ENCODE measurements at places on chromosomes 11 and 22.
A peak's percentile ranks its signal among the peaks of the same experiment; 100 is the strongest.

DNA sequence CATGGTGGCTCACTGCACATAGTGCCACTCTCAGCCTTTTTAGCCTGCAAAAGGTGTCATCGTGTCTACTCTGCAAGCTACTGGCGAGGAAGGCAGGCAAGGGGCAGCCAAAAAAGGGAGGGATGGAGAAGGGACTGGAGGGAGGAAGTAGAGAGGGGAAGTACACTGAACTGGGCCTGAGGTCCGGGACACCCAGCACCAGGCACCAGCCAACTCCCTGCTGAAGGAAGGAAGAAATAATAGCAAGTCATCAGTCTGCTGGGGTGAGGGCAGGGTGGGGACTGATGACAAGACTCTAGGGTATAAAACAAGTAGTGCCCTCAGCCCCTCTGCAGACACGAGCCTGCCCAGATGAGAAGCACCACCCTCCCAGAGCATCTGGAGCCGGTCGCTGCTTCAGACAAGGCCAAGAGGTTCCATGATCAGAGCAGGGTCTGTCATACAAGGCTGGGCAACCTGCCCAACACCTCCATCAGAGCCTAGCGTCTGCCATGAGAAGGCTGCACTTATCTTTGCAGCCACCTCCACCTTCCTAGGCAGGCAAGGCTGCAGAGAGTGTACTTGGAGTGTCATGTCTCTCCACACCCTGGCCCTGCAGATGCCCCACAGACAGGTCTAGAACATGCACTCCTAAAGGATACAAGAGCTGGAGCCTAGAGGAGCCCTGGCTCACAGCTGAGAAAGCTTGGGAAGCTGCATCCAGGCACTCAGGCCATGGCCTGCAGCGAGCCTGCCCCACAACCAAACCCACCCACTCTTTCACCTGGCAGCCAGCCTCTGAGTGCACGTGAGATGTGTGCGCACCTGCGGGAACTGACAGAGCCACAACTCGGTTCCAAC, 9.0 kb upstream of the COMT start:
- peak; percentile 83 for DNase-seq

DNA sequence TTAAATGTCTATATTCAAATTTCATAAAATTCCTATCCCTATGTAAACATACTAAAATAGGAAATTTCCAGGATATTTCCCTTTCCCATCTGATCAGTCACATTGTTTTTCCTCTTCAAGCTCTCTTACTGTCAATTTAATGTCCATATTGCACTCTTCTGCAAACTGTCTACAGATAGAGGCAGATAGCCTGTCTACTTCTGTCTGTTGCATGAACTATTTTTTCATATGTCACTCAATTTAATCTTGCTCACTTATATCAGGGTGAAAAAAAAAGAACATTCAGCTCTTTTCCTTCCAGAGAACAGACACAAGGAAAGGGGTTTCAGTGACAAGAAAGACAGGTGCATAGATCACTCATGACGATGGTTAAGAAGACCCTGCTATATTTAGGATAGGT, 1013.9 kb upstream of the CCDC90B start:
- DNase-seq, result no peak

- peak; percentile 25 for DNase-seq
Measured at GRCh38 chr11:22304337-22304961, 33.7 kb upstream of the SLC17A6 start.

DNA sequence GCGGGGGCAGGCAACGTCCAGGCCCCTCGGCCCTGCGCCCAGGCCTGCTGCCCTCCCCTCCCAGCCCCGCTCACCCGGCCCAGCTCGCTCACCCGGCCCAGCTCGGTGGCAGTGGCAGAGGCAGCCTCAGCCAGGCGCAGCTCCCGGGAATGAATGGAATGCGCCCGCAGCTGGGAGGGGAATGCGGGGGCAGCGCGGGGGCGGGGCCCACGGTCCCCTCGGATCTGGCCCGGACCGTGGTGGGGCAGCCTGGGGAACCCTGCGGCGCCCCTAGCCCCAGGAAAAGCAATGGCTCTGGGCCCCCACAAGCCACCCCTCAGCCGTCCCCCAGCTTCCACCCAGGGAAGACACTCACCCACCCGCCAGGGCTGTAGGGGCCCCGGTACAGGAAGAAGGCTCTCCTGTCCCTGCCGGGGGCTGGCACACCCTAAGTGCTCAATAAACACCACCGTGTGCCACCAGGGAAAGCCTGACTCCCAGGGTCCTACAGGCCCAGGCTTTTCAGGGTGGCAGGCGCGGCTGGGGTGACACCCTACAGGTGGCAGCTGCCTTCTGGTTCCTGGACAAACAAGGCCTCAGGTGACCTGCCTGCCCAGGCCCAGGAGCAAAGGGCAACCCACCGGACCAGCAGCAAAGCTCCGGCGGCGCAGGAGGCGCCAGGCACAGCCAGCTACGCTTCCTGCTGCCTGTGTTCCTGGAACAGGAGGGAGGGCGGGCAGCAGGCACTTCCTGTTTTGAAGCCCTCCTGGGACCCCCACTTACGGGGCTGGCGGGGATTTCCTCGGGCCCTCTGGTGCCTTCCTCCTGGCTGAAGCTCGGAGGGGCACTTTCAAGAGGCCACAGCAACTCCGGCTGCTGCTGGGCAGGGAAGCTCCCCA, 13.8 kb downstream of the PLXNB2 start:
- no peak for DNase-seq

DNA sequence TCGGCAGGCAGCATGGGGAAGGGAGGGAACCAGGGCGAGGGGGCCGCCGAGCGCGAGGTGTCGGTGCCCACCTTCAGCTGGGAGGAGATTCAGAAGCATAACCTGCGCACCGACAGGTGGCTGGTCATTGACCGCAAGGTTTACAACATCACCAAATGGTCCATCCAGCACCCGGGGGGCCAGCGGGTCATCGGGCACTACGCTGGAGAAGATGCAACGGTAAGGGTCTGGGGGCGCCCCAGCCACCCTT, 204 bp downstream of the FADS2 start:
- no peak for DNase-seq

- no peak for DNase-seq
Measured at GRCh38 chr11:75204012-75204674, 36.4 kb upstream of the TPBGL start.

DNA sequence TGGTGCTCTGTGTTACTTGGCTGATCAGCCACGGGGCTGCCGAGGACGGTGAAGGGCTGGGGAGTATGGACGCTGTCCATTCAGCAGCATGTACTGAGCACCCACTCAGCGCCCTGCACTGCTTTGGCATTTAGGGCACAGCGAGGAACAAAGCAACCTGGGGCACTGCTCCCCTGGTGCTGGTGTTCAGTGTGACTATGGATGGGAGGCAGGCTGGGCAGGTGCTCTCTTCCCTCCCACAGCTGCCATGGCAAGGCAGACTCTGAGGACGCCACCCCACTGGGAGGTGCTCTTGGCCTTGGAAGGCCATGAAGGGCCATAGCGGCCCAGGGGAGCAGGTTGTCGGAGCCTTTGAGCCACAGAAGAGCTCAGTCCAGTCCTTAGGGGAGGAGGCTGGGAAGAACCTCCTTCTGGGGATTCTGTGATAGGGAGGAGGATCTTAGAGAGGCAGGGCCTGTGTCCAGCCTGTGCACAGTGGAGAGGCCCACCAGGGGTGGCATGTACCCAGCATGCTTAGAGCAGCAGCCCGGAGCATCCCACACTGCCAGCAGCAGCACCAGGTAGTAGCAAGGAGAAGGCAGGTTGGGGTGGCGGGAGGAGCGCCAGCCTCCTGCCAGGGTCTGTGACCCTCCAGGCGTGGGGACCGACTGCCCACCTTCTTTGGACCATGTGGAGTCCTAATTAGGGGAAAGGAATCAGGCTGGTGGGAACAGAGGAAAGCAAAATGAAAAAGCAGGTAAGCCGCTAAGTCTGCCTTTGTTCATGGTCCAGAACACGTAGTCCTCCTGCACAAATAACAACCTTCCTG, 141.8 kb downstream of the MPPED1 start:
- DNase-seq, result no peak

GRCh38 chr11:110294509-110294908, 1.9 kb downstream of the RDX start:
- no peak for DNase-seq

GRCh38 chr11:68835749-68836148, 6.0 kb downstream of the CPT1A start:
- DNase-seq, result no peak

DNA sequence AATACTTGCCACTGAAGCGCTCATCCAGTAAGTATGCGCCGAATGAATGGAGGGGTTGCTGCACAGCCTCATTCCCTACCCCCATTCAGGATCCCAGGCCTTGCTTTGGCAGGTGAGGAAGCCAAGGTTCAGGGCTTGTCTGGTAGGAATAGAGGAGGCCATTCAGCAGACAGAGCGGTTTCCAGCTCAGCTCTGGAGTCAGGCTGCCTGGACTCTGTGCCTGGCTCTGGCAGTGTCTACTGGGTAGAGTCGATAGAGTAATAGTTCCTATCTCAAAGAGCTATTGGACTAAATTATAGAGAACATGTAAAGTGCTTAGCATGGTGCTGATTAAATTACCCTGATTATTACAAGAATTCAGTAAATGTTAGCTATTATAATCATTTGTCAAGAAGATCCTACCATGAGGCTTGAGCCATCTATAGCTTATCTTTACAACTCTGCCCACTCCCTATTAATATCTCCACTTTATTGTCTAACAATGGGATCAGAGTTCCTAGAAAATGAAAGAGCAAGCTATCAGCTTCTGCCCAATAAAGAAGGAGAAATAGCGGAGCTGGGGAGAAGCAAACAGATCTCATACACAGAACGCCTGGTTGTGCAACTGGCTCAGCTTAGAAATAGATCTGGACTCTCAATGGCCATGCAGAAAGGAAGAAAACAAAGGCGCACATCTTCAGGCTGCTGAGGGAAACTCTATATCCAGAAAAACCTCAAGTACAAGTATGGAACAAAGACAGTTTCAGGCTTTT, 6.6 kb upstream of the SNX32 start:
- DNase-seq, result no peak

GRCh38 chr22:17907748-17908051, 116.7 kb downstream of the MICAL3 start:
- no peak for DNase-seq

GRCh38 chr22:20173772-20174171, 22.9 kb upstream of the CCDC188 start:
- DNase-seq, result no peak
